ENCODE measurements at places on chromosomes 7 and 10. TPM values are rescaled to one million over a fixed set of nuclear protein-coding genes. Genes with fewer than 3 reads are reported as not detected.

TMEM178B gene
- total RNA-seq = under 0.01 TPM

DNA sequence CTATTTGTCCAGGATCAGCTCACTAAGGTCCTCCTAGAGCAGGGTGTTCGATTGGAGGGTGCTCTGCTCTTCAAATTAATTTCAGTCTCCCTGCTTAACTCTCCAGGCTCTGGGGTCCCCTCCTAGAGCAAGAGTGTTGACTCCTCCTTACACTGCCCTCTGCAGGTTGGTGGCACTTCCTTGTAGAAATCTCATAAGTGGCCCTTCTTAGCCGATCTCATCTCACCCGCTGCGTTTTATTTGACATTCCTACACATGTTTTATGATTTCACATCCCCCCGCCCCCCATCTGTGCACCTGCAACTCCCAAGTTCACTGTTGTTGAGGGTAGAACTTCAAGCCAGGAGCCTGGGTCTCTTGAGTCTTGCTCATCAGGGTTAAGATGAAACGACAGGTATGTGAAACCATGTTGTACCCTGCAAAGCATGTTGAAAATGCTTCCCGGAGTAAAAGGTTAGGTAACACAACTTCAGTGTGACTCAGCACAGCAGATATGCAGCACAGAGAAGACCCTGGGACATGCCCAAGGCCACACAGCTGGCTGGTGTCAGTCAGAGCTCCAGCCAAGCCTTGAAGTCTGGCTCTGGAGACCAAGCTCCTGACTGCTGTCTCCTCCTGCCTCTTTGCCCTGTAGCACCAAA lies 171.2 kb downstream of the PRKAG2 start:
- no peak for DNase-seq

- DNase-seq = no peak
These were observed 75.9 kb upstream of the MAGI2 start for GRCh38 chr7:79529214-79529880.

CSTF2T gene
- 11.5 TPM for total RNA-seq

DNA sequence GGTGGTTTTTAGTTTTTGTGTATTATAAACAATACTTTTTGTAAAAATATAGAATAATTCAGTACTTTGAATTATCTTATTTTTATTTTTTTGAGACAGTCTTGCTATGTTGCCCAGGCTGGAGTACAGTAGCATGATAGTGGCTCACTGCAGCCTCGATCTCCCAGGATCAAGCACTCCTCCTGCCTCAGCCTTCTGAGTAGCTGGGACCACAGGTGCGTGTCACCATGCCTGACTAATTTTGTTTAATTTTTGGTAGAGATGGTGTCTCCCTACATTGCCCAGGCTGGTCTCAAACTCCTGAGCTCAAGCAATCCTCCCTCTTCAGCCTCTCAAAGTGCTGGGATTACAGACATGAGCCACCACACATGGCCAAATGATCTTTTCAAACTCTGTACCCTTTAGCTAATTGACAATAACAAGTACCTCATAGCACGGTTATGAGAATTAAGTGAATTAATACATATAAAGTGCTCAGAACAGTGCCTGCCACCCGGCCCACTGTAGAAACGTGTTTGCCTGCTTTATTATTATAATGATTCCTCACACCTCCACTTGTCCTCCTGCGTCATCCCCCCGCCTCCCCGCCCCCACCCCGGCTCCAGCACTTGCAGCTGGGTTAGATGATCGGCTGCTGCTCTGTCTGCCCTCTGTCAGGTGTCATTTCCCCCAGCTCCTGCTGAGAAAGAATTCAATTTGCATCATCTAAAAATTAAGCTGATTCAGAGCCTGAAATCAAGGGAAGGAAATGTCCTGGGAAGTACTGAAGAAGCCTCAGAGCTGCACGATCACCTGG lies 53.6 kb upstream of the NRF1 start:
- DNase-seq = no peak

DNA sequence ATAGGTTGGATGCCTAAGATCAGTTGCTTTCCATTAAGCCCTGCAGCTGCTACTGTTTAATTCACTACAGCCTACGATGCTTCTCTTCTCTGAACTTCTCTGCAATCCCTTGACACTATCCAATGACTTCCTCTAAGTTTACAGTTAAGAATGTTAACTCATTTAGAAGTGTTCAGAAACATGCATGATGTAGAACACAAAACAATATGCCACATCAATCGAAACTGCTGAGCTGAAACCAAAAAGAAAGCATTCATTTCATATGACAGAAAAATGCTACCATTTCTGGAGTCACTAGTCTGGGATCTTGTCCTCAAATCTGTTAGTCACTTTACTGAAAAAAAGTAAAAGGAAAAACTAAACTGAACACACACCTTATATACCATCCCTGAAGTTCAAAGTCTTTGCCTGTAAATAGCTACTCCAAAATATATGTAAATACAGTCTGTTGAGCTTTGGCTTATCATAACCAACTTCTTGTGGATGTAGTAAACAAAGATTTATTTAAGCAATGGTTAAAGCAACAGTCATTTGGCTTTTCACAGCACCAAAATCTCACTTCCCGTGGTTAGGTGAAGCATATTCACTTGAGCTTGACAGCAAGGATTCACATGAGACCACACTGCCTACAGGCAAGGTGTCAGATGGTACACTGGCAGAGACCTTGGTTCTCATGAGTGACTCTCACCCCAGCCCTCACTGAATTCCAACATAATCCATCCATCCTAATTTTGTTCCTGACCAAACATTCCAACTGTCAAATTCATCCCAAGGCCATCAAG lies 187.0 kb downstream of the PPP1R17 start:
- no peak for DNase-seq

DEPP1 gene
- total RNA-seq = 10.7 TPM

HTR5A gene
- total RNA-seq = not detected

CACNA2D1 gene
- 2.3 TPM for total RNA-seq

DNA sequence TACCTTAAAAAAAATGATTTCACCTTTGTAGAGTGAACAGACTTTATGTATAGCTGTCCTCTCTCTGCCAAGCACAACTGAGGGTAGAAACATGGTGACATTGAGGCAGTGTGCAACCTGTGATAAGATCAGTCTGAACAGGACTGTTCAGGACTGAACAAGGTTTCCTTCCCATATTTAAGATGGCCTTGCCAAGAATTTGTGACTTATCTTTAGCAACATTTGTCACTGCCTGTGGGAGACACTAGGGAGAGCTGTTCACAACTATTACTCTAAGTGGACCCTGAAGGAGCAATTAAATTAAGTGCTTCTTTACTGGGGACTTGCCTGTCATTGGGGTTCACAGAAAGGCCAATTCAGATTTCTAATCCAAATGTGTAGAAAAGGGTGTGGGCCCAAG lies 6.7 kb downstream of the OR13A1 start:
- no peak for DNase-seq

MGAM2 gene
- total RNA-seq = 0.59 TPM

DNA sequence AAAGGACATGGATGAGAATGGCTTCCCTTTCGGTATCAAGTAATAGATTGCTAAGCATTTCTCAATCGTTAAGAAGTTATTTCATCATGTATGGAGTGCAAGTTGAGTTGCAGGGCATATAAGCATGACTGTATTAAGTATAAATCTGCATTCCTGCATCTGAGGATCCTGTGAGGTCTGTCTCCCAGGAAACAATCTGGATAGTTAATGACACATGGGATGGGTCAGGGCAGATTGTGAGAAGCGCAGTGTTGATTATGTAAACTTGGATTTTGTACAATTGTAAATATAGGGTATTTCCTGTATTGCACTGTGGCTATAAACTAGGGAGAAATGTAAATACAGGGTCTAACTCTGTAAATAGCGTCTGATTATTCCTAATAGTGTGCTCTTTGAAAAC lies 102.6 kb downstream of the PLXDC2 start:
- no peak for DNase-seq

DNA sequence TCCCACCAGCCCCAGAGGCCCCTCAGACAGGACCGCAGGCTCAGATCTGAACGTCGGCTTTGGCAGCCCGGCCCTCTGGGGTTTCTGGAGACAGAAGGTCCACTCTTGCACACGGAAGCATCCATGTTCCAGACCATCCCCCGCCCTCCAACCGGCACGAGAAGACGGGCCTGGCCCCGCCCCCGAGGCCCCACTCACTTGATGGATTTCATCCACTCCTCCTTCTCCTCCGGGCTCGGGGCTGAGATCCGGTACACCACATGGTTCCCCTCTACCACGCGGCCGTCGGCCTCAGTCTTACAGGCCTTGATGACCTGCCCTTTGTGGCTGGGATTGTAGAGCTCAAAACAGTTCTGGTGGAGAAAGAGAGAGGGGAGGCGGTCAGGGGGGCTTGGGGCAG lies 107.3 kb downstream of the CYTH3 start:
- DNase-seq = no peak

DNA sequence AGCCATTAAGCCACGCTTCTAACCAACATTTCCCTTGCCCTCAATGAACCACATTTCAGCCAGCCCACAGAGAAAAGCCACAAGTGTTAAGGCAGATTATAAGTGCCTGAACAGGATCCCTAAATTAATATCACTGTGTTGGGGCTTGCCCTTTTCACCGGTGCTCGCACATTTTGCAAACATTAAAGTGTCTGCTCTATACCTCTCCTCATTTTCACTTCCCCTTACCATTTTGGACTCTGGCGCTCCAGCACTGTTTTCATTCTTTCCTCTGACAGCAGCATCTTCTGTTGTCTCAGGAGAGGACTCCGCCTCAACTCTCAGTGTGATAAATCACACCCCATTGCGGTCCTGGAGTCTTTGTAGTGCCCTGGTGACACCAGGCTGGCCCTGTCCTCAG lies 274.2 kb downstream of the BAMBI start:
- DNase-seq = no peak

CPED1 gene
- total RNA-seq = 58.0 TPM

DNA sequence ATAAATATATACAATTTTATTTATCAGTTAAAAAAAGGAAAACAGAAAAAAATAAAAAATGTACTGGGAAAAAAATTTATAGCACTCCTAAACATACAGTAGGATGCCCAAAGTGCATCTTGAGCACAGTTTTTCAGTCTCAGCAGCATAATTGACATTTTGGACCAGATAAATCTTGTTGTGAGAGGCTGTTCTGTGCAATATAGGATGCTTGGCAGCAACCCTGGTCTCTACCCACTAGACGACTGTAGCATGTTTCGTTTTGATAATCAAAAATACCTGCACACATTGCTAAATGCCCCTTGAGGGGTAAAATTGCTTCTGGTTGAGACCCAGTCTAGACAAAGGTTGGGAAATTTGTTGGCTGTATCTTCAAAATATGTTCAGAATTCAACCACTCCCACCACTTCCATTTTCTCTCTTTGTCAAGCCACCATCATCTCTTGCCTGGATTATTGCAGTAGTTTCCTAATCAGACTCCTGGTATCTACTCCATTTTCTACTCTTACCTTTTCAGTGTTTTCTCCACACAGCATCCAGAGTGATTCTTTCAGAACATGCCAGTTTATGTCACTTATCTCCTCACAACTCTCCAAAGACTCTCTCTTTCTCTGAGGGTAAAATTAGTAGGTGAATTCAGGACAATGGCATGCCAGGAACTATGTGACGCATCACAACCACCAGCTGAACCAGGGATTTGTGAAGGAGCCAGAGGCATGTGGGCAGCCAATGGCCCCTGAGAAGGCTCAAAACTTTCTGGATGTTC lies 91.4 kb downstream of the GPR85 start:
- no peak for DNase-seq

CPA4 gene
- 0.05 TPM for total RNA-seq

NXPH1 gene
- total RNA-seq = not detected

UCN3 gene
- 0.23 TPM for total RNA-seq

MYH16 gene
- total RNA-seq = not detected

DNA sequence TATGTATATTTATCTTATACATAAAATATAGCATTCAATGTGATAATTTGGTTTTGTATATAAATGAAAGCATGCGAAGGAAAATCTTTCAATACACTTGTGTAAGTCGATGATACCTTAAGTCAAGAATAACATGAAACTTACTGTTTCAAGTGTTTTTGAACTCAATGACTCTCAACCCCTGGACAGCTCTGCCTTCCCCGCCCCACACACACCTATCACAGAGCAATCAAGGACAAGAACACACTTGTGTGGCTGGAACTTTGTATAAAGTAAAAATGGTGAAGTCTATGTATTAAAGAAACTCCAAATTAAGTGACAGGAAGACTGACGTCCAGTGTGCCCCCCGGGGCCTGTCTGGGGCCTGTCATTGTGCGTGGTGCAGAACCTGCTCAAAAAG lies 478.6 kb upstream of the AKR1E2 start:
- no peak for DNase-seq

SYT15 gene
- total RNA-seq = 0.47 TPM

DNA sequence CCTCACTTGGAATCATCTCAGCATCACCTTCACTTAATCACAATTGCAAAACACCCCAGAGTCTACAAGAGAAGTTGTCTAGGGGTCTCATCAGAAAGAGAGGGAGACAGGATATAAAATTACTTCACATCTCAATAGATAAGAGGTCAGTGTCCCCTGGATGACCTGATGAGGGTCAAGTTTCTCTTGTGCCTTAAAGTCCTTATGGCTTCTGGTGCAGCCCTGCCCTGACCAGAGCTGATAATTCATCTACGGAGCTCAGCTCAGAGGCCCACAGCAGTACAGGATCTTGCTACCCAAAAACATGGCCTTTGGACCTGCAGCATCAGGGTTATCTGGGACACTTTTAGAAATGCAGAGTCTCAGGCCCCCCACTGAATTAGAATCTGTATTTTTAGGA lies 111.1 kb upstream of the GLI3 start:
- DNase-seq = no peak

RPEL1 gene
- total RNA-seq = not detected
